Stimulated activated CD8-positive, alpha-beta memory T cell treated with anti-CD3 and anti-CD28 coated beads, Interleukin-4, amount 100 ng/mL, for 4 hours (primary cell): ENCODE measurements at places on chromosomes 16 and 17.

DNA sequence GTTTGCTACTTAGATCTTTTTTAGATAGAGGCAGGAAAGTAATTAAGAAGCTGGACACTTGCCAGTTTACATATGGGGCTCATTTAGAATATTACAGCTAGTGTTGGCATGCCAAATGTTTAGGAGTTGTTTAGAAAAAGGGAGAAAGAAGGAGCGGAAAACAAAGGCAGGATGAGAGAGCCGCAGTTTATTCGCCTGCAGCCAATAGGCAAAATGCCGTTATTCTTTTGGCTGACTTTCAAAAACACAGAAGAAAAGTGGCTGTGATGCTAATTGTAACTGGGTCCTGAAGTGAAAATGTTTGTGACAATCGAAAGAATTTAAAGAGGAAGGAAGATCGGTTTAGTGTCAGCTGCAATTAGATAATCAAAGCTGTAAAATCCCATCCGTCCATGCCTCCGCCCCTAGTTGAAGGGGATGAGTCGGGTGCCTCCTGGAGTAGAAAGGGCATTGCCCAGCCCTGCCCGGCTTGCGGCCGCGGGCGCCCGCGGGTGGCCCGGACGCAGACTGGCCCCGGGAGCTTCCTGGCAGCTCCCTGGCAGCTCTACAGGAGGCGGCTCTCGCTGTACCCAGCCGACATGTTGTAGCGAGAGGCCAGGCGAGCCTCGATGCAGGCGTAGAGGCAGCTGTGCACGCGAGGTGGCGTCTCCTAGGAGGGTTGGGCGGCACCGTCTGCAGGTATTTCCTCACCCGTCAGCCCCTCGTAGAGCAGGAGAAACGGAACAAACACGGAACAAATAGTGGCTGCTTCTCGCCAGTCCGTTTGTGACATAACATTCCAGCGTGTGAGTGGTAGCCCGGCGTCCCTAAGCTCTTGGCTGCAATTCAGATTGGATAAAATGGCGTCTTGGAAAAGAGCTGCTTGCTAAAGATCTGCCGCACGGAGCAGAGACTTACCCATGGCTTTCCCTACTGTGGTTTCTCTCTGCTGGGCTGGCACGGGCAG, 82.2 kb downstream of the TNRC6C start:
- no peak for DNase-seq

DNA sequence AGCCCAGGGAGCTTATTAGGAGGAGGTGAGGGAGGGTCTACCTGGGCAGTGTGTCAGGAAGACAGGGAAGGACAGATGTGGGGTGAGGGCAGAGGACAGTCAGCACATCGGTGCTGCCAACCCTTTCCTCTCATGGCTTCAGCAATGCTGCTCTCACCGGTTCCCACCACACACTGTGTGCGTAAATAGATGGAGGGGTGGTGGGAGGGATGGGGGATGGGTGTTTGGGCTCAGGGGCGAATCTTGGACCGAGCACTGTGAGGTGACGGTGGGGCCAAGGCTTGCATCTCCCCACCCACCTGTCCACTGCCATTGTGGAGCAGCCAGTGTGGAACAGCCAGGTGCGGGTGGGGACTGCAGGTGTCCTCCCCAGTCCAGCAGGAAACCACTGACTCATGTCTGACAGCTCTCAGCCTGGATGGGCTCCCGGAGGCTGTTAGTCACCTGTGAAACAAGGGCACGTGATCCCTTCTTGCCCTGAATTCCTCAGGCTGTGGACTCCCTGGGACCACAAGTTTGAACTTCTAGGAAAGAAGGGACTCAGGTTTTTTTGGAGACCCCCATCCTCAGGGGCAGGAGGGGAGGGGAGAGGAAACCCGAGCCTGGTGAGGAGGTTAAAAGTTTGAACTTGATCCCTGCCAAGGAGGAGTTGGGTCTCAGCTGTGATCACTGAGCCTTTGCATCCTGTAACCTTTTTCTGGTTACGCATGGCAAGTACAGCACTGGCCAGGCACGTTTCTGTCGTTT, 42.7 kb upstream of the SMPD3 start:
- no peak for DNase-seq

DNA sequence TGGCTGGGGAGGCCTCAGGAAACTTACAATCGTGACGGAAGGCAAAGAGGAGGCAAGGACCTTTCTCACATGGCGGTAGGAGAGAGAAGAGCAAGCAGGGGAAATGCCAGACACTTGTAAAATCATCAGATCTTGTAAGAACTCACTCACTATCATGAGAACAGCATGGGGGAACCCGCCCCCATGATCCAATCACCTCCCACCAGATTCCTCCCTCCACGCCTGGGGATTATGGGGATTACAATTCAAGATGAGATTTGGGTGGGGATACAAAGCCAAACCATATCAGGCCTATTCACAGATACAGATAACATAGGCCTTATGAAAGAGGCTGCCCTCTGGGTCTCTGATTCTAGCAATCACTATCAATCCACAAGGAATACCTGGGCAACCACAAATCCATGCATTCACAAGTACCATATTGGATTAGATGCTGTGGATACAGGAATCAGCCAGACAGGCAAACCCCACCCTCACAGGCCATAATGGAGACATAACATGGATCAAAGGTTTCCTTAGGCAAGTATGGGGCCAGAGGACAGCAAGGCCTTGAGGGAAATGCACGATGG, 284.9 kb downstream of the SOX9 start:
- no peak for DNase-seq

- DNase-seq, result no peak
Observed at GRCh38 chr16:68297908-68298307, 12.8 kb downstream of the SLC7A6OS start.

GRCh38 chr16:12868169-12868568, 33.2 kb upstream of the SHISA9 start:
- no peak for DNase-seq

DNA sequence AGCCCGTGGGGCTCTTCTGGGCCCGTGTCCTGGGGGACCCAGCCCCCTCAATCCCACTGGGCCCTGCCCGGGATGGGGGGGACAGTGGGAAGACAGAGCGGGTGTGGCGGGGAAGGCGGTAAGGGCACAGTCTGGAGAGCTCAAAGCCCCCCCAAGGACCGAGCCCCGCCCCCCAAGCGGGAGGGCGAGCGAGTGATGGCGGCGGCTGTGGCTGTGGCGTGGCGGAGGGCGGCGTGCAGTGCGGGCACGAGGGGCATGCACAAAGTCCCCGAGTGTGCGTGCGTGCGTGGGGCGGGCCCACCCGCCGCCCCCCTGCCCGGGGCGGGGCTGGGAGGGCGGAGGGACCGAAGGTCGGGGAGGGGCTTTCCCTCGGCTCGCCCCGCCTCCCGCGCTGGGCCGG, 3.6 kb upstream of the WDR24 start:
- DNase-seq, result no peak

- no peak for DNase-seq
Observed at GRCh38 chr16:19517424-19518089, 4.3 kb downstream of the GDE1 start.

DNA sequence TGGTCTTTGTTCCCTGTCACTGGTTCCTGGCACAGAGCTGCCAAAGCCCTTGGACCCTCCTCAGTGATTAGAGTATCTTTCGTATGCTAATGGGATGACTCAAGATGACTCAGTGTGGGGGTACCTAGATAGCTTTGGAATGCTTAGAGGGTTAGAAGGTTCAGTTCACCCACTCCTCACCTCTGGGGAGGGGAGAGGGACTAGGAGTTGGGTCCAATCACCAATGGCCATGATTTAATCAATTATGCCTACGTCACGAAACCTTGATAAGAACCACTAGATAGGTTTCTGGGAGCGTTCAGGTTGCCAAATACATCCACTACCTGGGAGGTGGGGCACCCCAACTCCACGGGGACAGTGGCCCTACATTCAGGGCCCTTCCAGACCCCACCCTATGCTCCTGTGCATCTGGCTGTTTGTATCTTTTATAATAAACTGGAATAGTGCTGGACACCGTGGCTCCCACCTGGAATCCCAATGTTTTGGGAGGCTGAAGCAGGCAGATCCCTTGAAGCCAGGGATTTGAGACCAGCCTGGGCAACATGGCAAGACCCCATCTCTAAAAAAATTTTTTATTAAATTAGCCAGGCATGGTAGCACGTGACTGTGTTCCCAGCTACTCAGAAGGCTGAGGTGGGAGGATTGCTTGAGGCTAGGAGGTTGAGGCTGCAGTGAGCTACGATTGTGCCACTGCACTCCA, 29.2 kb upstream of the LITAF start:
- DNase-seq, result no peak

GRCh38 chr17:81212365-81212764, 10.4 kb downstream of the CEP131 start:
- no peak for DNase-seq

GRCh38 chr17:64448665-64449512, at the start of gene MILR1:
MILR1 (plus strand) TSS chr17:64449115; CDS start chr17:64449169, 54 bp downstream.
- DNase-seq, result no peak

GRCh38 chr17:46978489-46979146, 435 bp downstream of the RPRML start:
- DNase-seq, result no peak

DNA sequence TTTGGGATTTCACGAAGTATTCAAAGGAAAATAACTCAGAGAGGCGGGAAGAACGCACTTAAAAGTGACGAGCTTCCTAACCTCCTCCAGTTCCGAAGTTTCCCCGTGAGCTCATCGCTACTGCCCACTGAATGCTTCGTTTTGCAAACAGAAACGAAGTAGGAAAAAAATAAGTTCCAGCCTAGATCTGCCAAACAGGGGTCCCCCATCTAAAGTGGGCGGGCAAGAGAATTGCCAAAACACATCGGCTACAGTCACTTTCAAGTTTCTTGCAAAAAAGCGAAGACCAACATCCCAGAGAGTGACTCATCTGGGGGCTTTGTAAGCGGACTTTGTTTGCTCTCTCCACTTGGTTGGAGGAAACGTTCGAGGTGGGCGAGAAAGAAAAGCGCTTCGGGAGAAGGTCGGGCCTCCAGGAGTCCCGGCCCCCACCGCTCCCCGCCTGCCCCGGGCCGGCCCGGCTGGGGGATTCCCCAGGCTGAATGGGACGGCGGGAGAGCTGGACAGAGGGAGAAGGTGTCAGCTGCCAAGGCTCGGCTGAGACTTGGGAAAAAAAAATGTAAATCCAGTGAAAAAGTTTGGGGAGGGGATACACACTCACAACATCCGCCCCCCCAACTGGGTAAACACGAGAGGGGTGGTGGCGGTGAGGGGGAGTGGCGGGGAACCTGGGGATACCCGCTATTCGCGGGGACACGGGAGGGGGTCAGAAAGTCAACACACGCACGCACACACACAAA, 1.0 kb downstream of the VEZF1 start:
- no peak for DNase-seq

GRCh38 chr17:61729690-61730268, 133.5 kb downstream of the BRIP1 start:
- DNase-seq, result no peak

DNA sequence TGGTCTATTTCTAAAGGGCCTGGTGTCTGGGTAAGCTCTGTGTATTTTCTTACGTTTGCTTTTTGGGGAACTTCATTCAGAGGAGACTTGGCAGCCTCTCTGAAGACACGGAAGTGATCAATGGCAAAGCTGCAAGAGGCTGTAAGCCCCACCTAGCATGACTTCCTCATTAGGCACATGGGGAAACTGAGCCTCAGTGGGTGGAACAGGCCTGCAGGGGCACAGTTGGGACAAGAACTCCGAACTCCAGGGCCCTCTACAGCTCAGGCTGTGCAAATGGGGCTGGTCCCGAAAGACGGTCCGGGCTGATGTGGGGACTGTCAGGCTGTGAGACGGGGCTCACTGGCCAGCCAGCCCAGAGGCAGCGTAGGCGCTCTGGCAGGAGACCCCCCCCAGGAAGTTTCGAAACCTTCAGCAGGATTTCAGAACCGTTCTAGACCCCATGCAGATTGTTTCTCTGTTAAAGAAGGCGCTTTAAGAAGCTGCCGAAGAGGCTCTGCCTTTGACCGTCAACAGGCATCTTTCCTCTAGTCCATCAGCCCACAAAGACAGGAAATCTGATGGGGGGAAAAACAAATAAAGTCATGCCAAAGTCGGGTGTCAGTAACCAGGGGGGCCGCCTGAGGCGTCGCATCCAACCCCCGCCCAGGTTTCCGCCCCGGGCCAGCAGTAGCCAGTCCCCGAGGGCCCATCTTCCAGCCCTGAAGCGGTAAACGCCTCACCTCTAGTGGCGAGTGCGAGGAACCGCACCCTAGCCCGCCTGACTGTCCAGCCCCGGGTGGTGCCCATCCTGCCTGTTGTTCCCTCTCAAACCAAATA, 79.8 kb upstream of the TBC1D3K start:
- no peak for DNase-seq

DNA sequence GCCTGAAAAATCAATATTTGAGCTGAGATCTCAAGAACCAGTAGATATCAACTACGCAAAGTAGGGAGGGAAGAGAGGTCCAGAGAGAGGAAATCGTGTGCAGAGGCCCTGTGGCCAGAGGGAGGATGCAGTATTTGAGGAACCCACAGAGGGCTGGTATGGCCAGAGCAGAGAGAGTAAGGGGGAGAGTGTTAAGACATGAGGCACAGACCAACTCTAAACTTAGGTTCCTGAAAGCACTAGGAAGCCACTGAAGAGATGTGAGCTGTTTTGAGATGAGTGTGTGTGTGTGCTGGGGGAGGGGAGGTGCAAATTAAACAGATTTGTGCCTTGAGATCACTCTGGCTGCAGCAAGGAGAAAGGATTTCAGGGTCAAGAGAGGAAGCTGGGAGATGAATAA, 10.9 kb downstream of the SLC13A2 start:
- DNase-seq, result no peak

DNA sequence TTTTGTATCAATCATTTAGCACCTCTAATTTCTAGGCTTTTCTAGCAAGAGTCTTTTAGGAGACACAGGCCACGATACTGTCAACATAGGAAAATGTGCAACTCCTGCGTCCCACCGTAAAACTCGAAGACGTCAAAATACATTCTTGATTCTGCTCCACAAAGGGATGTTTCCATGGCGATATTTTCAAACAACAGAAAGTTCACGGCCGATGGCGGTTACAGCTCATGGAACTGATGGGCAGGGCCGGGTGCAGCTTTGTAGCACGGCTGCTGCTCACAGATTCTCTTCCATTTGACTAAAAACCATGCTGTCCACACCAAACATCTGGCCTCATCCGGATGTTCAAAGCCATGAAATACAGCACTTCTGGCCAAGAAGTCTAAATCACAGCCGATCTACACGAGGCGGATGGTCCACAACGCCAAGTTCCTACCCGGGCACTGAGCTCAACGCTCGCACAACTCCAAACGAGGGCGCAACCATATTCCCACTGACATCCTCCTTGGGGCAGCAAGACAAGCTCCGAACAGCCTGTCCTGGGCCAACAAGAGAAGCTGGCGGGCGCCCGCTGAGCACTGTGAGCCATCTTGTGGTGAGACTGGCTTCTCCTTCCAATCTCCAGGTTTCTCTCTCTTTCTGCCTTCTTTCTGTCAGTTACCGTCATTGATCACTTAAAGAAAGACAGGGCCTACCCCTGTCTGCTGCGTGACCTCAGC, 79.8 kb downstream of the ZNF778 start:
- DNase-seq, result no peak

DNA sequence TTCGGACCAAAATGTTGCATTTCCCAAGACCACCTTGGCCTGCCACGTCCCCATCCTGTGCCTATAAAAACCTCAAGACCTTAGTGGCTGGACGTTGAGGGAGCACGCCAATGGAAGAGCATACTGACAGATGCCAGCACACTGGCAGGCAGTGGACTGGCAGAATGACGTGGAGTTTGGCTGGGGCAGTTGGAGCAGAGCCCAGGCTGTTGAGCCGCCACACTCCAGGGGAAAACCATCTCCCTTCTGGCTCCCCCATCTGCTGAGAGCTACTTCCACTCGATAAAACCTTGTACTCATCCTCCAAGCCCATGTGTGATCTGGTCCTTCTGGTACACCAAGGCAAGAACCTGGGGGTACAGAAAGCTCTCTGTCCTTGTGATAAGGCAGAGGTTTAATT, 494.1 kb downstream of the CDH11 start:
- DNase-seq, result no peak

GRCh38 chr16:56930486-56931270, 1.3 kb upstream of the HERPUD1 start:
- no peak for DNase-seq
